Endothelial cell (in vitro differentiated cells): ENCODE measurements at places on chromosomes 2 and 18.
A peak's percentile ranks its signal among the peaks of the same experiment; 100 is the strongest.

- DNase-seq, result no peak
Observed at GRCh38 chr18:64734063-64734462, 585.2 kb upstream of the LINC00305 start.

DNA sequence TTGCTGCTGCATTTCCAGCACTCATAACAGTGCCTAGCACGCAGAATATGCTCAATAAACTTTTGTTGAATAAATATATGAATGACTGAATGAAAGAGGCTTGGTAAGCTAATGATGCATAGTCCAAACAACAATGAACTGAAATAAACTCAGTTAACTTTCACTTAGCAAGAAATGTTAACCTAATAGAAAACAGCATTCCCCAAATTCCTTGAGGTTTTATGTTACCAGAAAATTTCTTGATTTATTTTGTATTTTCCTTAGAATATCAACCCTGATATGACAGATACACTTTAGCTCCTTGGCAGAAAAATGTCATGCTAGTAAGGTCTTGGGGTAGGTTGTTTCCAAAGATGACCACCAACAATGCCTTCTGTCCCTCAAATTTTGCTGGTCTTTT, 217.4 kb downstream of the KCNE4 start:
- DNase-seq, result no peak

- DNase-seq, result no peak
Observed at GRCh38 chr18:5488844-5489243, 55.0 kb downstream of the EPB41L3 start.

GRCh38 chr18:76497021-76497420, 2.0 kb upstream of the ZNF516 start:
- no peak for DNase-seq

DNA sequence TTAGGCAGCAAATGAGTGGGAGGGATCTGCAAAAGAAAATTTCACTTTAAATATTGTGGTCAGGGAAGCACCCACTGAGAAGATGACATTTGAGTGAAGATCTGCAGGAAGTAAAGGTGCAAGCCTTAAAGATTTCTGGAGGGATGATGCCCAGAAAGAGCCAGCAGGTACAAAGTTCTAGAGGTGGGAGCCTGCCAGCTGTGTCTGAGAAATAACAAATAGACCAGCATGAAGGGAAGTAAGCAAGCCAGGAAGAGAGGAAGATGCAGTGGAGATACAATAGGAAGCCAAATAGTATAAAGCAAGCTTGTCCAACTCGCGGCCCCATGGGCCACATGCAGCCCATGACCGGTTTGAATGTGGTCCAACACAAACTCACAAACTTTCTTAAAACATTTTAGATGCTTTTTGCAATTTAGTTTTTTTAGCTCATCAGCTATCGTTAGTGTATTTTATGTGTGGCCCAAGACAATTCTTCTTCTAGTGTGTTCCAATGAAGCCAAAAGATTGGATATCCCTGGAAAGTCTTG, 489.9 kb downstream of the DCC start:
- DNase-seq, result no peak

DNA sequence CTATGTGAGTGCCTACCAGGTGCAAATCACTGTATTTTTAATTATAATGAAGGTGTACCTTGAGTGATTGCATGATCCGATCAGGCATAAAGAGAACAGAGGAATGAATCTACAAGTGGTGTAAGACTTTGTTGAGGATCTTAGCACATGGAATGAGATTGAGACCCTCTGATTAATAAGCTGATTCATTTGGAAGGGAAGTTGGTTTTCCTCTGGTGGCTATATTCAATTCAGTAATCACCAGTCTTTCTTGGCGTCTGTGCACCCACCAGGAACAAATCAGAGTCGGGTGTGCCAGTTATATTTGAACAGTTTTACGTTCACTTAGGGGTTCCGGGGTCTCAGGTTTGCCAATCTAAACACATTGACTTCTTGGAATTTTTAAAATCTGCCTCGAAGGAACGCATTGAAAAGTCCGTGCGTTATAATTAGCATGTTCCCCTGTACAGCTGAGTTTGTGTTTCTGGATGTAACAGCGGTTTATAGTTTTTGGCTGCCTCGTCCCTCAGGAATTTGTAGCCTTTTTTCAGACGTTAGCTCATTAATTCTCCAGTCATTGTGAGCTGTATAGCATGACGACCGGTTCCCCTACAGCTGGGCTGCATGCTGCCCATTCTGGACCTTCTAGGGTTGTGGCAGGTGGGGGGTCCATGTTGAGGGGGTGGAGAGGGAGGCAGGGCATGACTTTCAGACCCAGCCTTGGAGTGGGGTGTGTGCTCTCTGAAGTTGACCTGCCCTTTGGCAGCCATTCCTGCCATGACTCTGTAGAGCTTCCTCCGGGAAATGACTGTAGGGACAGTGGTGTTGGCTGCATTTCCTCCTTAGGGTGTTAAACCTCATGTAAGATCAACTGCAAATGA, 20.3 kb downstream of the MYO1B start:
- DNase-seq, result no peak

GRCh38 chr2:64792995-64793639, 139.4 kb upstream of the SERTAD2 start:
- DNase-seq, result no peak

- no peak for DNase-seq
Observed at GRCh38 chr2:33238111-33238510, 238.3 kb upstream of the RASGRP3 start.

DNA sequence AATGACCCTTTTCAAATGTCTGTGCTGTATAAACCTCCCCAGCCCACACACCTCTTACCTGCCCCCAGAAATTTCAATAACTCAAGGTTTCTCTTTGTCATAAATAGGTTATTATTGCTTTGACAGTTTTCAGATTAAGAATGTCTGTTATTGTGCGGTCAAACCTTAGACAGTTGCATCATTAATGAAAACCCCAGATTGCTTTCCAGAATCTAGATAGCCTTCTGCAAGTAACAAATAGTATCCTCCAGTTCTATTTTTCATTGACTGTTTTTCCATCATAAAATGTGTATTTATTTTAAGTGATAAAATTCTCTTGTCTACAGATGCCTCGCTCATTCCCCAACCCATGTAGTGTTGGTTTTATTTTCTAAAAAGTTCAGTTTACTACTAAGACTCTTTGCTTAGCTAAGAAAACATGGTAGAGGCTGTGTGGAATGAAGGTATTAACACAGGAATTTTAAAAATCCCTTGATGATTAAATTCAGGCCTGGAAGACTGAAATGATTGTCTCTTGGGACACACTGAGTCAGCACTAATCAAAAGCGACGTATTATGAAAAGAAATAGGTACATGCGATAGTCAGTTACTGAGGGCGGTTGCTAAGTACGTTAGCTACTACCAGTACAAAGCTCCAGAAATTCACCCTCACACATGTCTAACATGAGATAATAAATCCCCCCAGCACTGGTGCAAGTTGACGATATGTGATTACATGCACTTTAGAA, 38.4 kb upstream of the ITGAV start:
- DNase-seq, result no peak

GRCh38 chr2:207135340-207135739, 30.4 kb downstream of the KLF7 start:
- no peak for DNase-seq

GRCh38 chr2:68766376-68766845, 31.8 kb downstream of the ARHGAP25 start:
- no peak for DNase-seq

GRCh38 chr2:12534646-12535263, 182.0 kb upstream of the TRIB2 start:
- no peak for DNase-seq

- no peak for DNase-seq
Observed at GRCh38 chr18:10912790-10913545, 236.4 kb downstream of the PIEZO2 start.

DNA sequence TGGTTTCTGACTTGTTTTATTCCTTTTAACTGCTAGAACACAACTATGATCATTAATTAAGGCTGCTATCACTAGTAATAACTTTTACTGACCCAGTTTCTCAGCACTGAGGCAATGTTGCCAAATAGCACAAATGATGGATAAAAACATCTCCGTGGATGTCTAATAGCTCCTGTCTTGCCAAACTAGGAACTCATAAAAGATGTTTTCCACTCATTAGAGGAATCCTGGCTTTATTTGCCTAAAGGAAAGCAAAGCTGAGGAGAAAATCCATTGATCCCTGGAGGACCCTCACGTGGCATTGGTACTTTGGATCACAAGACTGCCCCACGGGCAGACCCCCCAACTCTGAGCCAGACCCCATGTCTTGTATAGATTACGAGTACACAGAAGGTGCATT, 96.1 kb upstream of the ZNF397 start:
- no peak for DNase-seq

GRCh38 chr2:7905756-7906155, 776.1 kb upstream of the ID2 start:
- DNase-seq, result no peak

DNA sequence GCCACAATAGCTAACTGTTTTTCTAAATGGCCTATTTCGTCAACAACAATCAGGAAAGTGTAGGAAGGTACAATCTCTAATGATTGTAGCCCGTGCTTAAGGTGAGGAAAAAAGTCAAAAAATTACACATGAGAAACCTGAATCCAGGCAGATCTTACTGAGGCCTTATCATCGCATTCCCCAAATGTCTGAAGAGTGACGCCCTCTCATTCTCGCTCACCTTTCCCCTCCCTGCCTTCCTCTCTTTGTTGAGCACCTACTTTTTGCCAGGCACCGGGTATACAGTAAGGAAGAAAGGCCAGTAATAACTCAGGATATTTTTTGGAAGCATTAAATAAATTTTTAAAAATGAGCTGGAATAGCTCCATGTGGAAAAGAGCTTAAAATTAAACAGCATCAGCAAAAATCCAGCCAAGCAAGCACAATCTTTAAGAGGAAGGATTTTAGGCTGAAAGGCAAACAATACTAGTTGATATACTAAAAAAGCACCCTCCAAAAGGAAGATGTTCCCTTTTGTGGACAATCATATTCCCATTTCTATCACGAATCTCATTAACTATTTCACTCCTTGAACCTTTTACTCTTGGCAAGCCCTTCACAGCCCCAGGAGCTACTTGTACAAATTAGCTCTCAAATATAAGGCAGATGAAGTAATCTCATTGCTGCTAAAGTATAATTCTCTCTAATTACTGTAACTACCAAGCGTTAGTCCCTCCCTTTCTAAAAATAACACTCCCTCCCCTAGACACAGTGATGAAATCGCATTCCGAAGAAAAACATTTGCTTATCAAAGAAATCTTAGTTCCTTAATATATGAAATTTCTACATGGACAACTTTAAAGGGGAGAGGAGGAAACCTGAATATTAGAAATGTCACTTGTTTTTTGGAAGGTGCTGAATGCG, 40.0 kb downstream of the STAT1 start:
- no peak for DNase-seq

- peak; percentile 30 for DNase-seq
Observed at GRCh38 chr2:68594674-68595492, 48.5 kb upstream of the PROKR1 start.

GRCh38 chr2:29606104-29607037, 315.0 kb downstream of the ALK start:
- DNase-seq, result no peak

- DNase-seq, result no peak
Observed at GRCh38 chr2:196607073-196607472, 32.4 kb upstream of the CCDC150 start.

GRCh38 chr18:65365245-65365980, 385.4 kb upstream of the CDH7 start:
- no peak for DNase-seq

DNA sequence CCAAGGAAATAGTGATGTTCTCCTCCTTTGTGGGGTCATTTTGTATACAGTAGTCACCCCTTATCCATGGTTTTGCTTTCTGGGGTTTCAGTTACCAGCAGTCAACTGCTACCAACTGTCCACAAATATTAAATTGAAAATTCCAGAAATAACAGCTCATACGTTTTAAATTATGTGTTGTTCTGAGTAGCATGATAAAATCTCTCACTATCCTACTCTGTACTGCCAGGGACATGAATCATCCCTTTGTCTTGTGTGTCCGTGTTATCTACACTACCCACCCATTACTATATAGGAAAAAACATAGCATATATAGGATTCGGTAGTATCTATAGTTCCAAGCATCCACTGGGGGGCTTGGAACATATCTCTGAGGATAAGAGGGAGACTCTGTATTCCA, 120.9 kb upstream of the DCC start:
- no peak for DNase-seq

- DNase-seq, result no peak
Observed at GRCh38 chr2:30098266-30099005, 48.4 kb upstream of the YPEL5 start.

DNA sequence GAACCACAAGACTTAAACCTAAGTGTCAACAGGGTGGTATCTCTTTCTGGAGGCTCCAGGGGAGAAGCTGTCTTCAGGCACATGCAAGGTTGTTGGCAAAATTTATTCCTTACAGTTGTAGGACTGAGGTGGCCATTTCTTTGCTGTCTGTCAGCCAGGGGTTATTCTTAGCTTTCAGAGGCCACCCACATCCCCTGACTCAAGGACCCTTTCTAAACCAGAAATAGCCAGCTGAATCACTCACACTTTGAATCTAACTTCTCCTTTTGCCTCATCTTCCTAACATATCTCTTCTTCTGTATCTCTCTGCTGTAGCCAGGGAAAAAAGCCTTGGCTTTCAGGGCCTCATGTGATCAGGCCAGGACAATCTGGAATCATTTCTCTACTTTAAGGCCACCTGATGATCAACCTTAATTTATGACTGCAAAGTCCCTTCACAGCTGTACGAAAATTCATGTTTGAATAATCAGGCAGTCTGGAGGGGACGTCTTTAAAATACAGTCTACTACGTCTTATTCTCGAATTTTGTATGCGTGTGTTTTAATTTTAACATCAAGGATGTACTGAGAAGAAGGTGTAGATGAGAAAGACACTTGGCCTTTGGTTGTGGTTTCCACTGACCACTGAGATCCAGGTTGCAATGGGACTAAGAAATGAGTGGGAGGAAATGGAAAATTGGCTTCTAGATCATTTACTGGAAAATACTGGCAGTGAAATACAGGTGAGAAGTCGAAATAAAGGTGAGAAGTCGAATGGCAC, 90.4 kb downstream of the DOCK10 start:
- no peak for DNase-seq

GRCh38 chr2:128354726-128355470, 36.2 kb upstream of the HS6ST1 start:
- no peak for DNase-seq

DNA sequence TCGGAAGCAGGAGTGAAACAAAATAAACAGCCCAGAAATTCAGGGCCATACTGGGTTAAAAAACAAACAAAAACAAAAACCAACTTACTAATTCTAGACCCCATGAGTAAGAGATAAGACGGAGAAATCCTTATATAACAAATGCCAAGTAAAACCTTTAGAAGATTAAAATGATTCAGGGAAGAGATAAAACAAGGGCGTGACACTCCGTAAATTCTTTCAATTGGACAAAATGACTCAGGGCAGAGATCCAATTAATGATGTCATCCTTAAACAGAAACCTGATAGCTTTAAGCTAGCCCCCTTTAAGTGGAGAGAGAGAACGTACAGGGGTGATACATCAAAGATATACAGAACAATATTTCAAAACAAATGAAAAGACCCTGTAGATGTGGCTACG, 317.4 kb downstream of the NBAS start:
- no peak for DNase-seq

GRCh38 chr2:44778221-44778654, 163.3 kb upstream of the SIX3 start:
- peak; percentile 7 for DNase-seq

GRCh38 chr2:106184394-106184793, 9.7 kb downstream of the UXS1 start:
- DNase-seq, result no peak

GRCh38 chr2:110863726-110864125, 131.4 kb downstream of the ACOXL start:
- DNase-seq, result no peak

GRCh38 chr2:144412709-144413108, 107.2 kb downstream of the ZEB2 start:
- no peak for DNase-seq

GRCh38 chr18:31255953-31256352, 62.0 kb upstream of the DSG1 start:
- no peak for DNase-seq
